ENCODE measurements at places on chromosomes 3 and 15.

DNA sequence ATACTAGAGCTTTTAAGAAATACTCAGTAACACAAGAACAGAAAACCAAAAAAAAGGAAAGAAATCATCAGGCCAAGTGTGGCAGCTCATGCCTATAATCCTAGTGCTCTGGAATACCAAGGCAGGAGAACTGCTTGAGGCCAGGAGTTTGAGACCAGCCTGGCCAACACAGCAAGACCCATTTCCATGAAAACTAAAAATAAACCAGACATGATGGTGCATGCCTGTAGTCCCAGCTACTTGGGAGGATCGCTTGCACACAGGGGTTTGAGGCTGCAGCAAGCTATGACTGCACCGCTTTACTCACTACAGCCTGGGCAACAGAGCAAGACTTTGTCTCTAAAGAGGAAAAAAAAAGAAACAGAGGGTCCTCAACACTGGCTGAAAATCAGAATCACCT is 18.2 kb downstream of the TASOR start:
- DNase-seq: no peak

DNA sequence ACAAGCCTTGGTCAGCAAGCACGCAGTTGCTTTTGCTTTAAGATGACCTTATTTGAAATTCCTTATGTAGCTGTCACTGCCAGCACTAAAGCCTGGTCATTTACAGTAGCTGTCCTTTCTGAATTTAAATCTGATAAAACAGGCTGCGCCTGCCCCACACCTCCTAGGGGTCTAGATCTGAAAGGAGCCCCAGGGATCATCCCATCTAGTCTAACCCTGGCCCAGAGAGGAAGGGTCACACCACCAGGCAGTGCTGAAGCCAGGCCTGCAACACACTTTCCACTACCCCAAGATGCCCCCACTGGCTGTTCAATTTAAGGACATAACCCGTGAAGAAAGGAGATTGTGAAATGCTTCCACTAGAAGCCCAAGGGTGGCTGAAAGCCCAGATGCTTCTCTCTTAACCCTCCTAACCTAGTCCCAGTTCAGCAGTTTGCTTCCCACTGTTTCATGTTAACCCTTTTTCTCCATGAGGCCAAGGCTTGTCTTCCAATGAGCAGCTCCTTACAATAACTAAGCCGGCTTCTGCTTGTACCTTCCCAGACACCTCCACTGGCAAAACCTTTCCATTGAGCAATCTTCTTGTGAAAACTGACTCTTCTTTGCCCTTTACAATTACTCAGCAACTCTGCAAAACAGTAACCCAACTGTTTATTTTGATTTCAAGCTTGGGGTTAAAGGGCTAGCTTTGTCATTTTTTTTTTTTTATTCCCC is 198.9 kb upstream of the LPP start:
- DNase-seq: no peak

- DNase-seq: no peak
Measured at GRCh38 chr3:127001486-127002194, 18.7 kb downstream of the PLXNA1 start.

DNA sequence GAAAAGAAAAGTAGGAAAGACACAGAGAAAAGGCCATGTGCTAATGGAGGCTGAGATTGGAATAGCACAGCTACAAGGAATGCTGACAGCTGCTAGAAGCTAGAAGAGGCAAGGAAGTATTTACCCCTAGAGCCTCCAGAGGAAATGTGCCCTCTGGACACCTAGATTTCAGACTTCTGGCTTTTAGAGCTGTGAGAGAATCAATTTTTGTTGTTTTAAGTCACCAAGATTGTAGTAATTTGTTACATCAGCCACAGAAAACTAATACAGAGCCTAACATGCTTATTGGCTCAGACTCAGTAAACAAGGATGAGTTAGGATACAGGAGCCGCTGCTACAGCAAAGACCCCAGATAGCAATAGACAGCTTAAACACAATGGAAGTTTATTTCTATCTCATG is 33.1 kb upstream of the GLCE start:
- no peak for DNase-seq

GRCh38 chr3:117079997-117080396 is 370.4 kb downstream of the TUSC7 start:
- DNase-seq: no peak

GRCh38 chr3:10977892-10978510 is 14.5 kb upstream of the SLC6A1 start:
- no peak for DNase-seq

- DNase-seq: no peak
Measured at GRCh38 chr15:66714543-66714981, 12.5 kb downstream of the SMAD6 start.

DNA sequence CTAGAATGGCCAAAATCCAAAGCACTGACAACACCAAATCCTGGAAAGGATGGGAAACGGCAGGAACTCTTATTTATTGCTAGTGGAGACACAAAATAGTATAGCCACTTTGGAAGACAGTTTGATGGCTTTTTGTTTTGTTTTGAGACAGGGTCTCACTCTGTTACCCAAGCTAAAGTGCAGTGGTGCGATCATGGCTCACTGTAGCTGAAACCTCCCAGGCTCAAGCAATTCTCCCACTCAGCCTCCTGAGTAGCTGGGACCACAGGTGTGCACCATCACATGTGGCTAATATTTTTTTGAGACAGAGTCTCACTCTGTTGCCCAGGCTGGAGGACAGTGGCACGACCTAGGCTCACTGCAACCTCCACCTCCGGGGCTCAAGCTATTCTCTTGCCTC is 27.3 kb upstream of the GPR160 start:
- DNase-seq: no peak

DNA sequence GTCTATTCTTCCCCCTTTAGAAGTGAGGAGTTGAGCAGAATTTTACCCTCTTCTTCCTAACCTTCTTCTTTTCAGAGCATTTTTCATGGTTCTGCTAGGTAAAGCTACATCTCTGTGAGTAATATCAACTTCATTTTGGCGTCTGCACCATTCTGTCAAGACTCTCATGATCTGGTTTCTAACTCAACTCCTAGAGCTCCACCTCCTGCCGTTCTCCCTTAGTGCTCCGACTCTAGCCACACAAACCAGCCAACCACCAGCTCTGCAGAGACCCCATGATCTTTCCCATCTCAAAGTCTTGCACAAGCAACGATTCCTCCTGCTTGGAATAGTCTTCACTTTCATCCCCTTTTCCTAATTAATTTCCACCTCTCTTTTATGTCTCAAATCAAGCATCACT is 193.9 kb upstream of the TMC3 start:
- no peak for DNase-seq

- no peak for DNase-seq
Measured at GRCh38 chr3:192816351-192816750, 89.0 kb upstream of the FGF12 start.

DNA sequence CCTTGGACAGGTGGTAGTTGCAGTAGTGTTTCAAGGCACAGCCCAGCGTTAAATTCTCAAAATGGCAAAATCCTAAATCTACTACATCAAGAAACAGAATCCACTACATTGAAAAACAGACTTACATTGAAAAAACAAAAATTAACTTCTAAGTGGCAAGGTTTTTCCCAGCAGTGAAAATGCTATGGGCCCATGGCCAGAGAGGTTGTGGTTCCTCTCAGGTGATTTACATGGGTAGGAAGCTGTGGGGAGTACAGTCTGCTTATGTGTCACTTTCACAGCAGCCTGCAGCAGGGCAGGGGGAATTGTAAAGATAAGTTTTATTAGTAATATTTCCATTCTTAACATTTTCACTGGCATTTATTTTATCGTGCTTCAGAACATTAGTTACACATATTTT is 24.9 kb downstream of the TTC14 start:
- DNase-seq: no peak

DNA sequence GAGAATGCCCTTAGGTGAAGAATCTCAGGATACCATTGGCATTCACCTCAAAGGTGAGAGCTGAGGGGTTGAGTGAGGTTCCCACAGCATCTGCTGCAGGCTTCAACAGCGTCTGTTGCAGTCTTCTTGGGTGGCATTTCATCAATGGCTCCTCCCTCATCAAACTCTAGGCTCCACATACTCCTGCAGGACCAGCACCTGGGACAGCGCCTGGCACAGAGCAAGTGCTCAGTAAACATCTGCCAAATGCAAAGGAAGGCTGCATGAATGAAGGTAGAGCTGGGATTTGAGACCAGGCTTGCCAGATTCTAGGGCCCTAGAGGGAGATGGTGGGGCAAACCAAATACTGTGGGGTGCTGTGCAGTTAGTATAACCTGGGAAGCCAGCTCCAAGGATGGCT is 9.6 kb downstream of the TRH start:
- DNase-seq: no peak

DNA sequence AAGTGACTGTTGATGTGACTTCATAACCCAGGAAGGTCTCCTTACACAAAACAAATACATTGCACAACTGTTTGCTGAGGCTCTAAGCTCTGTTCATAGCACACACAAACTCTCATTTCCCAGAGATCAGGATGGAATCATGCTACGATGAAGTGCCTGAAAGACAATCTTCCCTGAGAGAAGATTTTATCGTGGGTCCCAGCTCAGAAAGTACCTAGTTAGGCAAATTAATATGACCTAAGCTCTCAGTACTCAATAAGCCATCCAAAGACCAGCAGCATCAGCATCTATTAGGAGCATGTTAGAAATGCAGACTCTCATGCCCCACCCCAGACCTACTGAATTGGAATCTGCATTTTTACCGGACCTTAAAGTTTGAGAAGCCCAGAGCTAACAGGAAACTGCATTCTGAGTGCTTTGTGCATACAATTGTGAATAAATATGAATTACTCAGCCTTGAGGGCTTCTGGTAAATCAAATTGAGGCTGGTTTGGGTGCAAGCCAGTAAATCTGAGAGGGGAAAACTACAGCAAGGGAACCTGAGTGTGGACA is 161.5 kb upstream of the C2CD4B start:
- DNase-seq: no peak

GRCh38 chr3:27800261-27800660 is 78.1 kb upstream of the EOMES start:
- no peak for DNase-seq

GRCh38 chr15:90489514-90489913 is 40.2 kb upstream of the CRTC3 start:
- no peak for DNase-seq

DNA sequence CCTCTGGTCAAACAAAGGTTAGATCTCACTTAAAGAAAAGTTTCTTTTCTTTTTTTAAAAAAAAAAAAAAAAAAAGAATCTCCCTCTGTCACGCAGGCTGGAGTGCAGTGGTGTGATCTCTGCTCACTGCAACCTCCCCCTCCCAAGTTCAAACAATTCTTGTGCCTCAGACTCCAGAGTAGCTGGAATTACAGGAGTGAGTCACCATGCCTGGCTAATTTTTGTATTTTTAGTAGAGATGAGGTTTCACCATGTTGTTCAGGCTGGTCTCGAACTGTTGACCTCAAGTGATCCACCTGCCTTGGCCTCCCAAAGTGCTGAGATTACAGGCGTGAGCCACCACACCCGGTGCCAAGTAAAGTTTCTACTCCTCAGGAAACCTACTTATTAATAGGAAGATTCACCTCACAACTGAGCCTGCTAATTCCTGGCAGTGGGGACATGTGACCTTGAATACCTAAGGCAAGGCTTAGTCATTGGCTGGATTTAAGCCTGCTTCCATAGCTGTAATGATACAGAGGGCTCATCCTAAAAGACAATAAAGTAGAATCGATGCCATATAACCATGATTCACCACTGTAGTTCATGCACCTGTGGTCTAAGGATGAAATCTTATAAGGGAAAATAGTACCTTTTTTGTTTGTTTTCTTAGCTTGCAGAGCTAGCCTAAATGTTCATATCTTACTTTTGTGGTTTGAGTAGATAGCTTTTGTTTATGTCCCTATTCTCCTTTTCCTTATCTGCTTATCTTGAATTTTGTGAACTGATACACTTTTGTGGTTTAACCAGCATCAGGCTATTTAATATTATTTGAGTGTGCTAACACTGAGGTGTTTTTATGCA is 24.8 kb upstream of the RBMS3 start:
- DNase-seq: no peak

- DNase-seq: no peak
Measured at GRCh38 chr3:49362561-49362960, 4.4 kb upstream of the GPX1 start.

DNA sequence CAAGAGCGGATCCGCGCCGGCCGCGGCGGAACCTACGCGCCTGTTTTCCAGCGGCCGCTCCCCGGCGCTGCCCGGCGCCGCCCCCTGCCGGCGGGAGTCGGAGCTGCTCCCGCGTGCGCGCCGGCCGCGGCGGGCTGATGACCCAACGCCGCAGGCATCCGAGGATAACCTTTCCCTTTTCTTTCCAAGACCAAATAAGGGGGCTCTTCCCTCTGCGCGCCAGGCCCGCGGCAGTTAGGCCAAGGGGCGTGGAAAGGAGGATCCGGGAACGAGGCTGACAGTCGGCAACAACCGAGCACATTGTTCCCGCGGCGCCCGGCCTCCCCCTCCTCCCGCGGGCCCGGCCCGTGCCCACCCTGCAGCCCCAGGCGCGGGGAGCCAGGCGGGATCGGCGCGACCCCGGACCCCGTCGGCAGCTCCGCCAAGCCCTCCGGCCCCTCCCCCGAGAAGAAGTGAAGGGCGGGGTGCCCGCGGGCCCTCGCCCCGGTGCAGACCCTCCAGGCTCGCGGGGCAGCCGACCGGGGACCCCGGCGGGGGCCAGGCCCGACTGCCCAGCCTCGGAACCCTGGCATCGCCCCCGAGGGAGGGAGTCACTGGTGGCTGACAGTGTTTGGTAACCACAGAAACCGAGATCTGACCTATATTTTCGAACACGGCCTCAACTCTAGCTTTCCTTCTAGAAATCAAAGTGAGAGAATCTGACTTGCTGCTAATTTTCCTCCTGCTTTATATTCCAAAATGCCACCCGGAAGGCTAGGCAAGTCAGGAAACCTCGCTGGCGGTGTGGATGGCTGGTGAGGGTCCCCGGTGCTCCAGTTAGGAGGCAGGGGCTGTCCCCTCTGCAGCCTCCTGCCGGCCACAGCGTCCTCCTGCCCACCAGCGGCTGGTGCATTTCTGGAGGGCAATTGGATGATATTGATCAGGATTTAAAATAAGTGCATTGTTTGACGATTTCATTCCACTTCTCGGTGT is 45.6 kb upstream of the SYNM start:
- DNase-seq: peak; percentile 60

DNA sequence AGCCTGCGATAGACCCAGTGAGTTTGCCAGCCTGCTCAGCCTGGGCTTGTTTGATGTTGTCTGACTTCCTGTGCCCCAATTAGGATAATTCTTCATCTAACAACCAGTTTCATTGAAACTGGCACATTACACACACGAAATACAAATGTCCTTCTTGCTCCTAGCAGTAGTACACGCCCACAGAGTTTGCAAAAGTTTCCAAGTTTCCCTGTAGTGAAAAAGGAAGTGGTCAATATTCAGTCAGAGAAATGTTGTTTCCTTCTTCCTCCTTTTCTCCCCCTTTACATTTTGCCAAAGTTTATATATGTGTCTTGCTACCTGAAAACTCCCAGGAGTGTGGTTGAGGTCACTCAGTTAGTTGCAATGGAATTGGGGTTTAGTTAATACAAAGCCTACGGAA is 58.4 kb upstream of the LRTM1 start:
- DNase-seq: no peak

Measured in activated T-cell treated with anti-CD3 and anti-CD28 coated beads, Interleukin-2, amount 50 U/mL, for 1 hour (primary cell).